Glomerular endothelial cell (primary cell): ENCODE measurements at places on chromosomes 7 and 10. TPM values are rescaled to one million over a fixed set of nuclear protein-coding genes. Genes with fewer than 3 reads are reported as not detected.

HSPA12A gene
- total RNA-seq, result 0.76 and 3.0 TPM in 2 replicates

SORCS3 gene
- 0.06 and 0.15 TPM in 2 replicates for total RNA-seq

FOXP2 gene
- 0.68 and 3.5 TPM in 2 replicates for total RNA-seq

STEAP1B gene
- 10.5 and 16.4 TPM in 2 replicates for total RNA-seq

PTPRZ1 gene
- not detected in 2 replicates for total RNA-seq
